Left renal pelvis (tissue), 4 donors: ENCODE measurements at places on chromosomes 7 and 10.

GRCh38 chr10:25328361-25328760, 153.6 kb downstream of the GPR158 start:
- no peak for DNase-seq

DNA sequence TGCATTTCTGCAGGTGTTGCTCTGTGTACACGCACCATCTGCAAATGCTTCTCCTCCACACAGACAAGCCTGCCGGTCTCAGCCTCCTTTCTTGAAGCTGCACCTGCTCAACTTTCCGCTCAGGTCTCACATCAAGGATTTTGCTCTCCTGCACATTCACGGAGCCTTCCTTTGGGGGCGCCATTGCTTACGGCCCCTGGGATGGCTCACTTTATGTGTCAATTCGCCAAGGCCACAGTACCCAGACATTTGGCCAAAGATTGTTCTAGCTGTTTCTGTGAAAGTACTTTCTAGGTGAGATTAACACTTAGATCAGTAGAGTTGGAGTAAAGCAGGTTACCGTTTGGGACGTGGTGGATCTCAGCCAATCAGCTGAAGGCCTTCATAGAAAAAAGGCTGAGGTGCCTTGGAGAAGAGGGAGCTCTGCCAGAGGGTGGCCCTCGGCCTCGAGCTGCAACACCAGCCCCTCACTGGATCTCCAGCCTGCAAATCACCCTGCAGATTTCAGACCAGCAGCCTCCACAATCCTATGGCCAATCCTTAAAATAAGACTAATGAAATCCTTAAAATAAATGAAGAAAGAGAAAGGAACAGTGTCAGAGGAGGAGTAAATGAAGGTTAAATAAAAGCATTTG, 39.9 kb upstream of the PPP2R2D start:
- DNase-seq = no peak

GRCh38 chr7:82091126-82091684, 321.4 kb upstream of the HGF start:
- DNase-seq = no peak

- DNase-seq = no peak
These were observed 114.6 kb downstream of the DLG5 start for GRCh38 chr10:77811831-77812430.

DNA sequence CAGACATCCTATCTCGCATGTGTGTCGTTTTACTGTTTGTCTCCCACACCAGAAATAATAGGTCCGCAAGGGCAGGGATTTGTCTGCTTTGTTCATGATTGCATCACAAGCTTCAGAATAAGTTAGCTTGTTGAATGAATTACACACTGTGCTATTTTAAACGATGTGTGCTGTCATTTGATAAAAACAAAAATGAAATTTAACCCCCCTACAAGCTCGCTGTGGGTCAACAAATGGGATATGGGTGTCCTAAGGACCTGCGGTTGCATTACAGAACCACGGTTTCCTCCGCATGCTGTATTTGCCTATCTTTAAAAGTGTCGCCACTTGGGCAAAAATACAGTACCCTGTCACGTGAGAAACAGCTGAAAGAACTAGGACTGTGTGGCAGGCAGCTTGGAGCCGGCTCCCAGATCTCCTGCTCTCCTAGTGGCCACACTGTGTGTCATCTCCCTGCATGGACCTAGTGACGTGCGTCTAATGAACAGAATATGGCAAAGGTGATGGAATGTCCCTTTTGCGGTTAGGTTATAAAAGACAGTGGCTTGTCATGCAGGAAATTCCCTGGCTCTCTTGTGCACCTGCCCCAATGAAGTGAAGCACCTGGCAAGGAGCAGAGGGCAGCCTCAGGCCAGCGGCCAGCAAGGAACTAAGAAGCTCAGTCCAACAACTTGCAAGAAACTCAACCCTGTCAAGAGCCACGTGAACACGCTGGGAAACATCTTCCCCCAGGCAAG, 32.9 kb upstream of the CRYGN start:
- no peak for DNase-seq

DNA sequence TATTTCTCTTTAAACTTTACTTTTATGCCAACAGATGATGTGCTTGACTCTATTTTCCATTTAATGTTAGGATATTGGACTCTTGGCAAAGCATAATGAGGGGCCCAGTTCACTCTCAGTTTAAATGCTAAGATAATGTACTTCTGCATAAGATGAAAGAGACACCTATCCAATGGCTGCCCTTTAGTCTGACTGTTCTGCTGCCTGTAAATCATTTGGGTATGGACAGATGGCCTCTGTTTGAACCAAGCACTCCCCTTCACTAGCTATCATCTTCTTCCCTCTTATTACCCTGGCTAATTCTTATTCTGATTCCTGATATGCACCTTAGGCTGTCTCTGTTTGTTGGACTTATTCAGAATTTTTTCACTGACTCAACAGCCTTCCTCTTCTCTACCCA, 72.1 kb downstream of the SEM1 start:
- DNase-seq = no peak

- DNase-seq = no peak
These were observed 54.3 kb upstream of the TNRC18 start for GRCh38 chr7:5477723-5478531.

DNA sequence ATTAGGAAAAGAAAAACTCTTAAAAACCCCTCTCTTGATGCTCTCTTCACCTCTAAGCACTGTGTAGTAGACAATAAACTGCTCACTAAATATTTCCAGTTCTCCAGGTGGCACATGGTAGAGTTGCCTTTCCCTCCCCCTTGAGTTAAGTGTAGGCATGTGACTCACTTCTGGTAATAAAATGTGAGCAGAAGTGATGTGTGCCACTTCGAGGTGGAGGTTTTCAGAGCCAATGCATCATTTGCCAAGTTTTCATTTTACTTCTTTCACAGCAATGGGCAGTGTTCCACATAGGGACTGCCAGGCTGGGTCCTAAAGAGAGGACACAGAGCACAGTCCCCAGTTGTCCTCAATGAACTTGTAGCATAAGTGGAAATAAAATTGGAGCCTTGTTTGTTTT, 131.6 kb upstream of the NPY start:
- DNase-seq = no peak

- no peak for DNase-seq
These were observed 233.9 kb downstream of the RPS24 start for GRCh38 chr10:78267598-78267997.

DNA sequence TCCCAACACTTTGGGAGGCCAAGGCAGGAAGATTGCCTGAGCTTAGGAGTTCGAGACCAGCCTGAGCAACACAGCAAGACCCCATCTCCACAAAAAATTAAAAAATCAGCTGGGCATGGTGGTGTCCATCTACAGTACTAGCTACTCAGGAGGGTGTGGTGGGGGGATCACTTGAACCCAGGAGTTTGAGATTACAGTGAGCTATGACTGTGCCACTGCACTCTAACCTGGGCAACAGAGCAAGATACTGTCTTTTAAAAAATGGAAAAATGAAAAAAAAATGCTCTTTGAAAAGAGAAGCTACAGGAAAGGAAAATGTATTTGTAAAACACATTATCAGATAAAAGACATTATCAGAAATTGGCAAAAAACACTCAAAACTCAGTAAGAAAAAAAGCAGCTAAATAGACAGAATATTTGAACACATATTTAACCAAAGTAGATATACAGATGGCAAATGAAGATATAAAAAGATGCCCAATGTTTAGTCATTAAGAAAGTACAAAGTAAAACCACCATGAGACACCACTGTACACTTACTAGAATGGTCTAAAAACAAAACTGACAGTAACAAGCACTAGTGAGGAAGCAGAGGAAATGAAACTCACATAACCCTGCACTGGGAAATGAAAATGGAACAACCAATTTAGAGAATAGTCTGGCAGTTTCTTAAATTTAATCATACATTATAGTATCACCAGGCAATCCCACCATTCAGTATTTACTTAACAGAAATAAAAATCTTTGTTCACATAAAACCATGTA, 40.5 kb downstream of the NRBF2 start:
- no peak for DNase-seq

DNA sequence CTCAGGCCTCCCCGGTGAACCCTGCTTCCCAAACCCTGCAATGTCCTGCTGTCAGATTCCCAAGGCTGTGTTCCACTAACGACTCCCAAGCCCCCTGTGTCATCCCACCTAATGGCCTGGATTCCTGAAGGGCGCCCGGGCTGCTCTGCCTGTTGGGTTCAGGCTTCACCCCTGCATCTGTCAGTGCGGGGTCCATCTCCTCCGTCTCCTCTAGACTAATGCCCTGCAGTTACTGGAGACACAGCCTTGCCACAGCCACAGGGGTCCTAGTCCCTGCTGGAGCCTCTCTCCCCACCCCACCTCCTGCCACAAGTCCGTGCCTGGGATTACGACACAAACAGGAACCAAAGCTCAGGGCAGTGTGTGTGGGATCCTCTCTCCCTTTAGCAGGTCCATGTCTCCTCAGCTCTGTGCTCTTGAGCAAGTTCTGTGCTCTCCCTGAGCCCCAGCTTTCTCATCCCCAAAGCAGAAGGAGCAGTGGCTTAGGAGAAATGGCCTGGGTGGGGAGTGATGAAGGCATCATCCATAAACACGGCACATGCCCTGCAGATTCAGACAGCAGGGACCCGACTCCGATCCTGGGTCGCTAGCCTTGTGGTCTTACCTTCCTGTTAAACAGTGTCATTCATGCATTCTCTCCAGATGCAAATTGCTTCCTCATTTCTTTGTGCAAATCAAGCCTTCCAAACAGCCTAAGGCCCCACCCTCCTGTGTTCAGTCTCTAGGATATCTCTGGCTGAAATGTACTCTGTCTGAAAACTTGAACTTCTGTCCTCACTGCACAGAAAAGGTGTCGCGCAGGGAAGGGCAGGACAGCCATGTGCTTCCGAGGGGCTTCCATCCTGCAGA, 8.2 kb upstream of the RBP3 start:
- DNase-seq = no peak

DNA sequence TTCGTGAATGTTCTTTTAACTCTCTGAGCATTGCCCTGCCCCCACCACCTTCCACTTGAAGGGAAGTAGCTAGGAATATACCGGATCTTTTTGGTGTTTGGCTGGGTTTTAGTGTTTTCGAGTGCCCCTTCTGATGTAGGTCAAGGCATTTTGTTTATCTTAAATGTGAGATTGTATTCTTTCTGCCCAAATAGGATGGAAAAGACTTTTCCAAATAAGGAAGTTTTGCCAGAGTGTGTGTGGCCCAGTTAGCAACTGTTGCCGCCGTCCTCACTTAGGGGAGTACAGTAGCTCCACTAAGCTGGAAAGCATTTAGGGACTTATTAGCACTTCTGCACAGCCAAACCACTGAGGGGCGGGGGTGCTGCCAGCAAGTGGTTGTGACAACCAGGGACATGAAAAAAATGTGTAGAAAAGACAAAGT, 29.8 kb upstream of the VCL start:
- no peak for DNase-seq
